ENCODE measurements at places on chromosomes 4 and X.

- DNase-seq: no peak
Observed at GRCh38 chr4:168486912-168487281, 6.6 kb upstream of the DDX60L start.

DNA sequence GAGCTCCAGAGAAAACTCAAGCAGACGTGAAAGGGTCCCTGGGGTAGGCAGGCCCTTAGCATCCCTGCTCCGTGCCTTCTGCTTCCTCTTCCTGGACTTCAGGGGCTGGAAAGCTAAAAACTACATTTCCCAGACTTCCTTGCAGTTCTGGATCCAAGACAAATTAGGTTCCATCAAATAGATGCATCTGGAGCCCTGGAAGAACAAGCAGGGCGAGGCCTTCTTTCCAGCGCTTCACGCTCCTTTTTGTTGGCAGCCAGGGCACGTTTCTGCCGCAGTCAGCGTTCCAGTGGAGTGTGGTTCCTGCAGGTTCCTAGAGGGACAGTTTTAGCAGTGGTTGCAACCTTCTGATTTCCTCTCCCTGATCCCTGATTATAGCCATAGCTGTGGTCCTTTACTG is 53.6 kb upstream of the MSX1 start:
- no peak for DNase-seq

DNA sequence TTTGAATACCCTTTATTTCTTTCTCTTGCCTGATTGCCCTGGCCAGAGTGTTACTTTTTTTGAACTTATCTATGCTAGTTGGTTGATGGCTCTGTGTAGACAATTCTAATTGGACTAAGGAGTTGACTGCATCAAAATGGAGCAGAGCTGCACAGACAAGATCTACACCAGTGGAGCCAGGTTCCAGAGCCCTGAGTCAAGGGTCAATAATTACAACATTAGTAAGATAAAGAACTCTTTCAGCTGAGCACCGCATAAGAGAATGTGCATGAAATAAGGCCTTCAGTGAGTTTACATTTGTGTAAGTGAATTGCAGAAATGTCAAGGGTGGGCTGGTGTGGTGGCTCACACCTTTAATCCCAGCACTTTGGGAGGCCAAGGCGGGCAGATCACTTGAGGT is 599.7 kb upstream of the TENM3 start:
- no peak for DNase-seq

DNA sequence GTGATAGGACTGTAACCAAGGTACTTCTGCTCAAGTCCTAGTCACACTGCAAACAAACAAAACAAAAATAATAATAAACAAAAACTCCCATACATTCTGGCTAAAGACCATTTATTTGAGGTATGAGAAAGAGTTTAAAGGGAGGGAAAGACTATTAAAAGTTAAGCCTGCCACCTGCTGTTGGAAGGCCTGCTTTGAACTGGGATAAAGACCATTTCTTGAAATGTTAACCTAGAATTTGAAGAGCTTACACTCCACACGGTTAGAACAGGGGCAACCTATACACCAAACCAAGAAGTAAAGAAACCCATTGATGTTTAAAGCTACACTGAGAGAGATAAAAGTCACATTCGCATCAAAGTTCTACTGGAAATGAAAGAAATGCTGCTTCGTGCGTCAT is 548.7 kb upstream of the DIPK2B start:
- DNase-seq: no peak

- DNase-seq: no peak
Observed at GRCh38 chrX:25007059-25008053, 8.4 kb downstream of the ARX start.

DNA sequence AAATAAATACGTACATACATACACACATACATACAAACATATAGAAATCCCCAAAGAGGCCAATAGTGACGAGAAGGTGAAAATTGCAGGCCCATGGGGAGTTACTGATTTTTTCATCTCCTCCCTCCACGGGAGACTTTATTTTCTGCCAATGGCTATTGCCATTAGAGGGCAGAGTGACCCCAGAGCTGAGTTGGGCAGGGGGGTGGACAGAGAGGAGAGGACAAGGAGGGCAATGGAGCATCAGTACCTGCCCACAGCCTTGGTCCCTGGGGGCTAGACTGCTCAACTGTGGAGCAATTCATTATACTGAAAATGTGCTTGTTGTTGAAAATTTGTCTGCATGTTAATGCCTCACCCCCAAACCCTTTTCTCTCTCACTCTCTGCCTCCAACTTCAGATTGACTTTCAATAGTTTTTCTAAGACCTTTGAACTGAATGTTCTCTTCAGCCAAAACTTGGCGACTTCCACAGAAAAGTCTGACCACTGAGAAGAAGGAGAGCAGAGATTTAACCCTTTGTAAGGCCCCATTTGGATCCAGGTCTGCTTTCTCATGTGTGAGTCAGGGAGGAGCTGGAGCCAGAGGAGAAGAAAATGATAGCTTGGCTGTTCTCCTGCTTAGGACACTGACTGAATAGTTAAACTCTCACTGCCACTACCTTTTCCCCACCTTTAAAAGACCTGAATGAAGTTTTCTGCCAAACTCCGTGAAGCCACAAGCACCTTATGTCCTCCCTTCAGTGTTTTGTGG is 180.7 kb downstream of the AR start:
- DNase-seq: no peak

GRCh38 chr4:99807666-99808065 is 9.0 kb upstream of the DAPP1 start:
- no peak for DNase-seq

DNA sequence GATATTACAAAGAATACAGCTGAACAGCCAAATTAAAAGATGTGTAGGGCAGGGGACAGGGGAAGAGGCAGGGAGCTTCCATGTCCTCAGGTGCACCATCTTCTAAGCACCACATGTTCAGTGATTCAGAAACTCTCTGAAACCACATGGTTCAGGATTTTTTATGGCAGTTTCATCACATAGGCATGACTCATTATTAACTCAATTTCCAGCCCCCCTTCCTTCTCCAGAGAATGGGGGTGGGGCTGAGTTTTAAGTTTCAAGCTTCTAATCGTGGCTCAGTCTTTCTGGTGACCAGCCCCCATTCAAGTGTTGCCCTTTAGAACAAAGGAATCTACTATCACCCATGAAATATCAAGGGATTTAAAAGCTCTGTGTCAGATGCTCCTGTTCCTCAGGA is 317.8 kb upstream of the GALNT7 start:
- DNase-seq: no peak

DNA sequence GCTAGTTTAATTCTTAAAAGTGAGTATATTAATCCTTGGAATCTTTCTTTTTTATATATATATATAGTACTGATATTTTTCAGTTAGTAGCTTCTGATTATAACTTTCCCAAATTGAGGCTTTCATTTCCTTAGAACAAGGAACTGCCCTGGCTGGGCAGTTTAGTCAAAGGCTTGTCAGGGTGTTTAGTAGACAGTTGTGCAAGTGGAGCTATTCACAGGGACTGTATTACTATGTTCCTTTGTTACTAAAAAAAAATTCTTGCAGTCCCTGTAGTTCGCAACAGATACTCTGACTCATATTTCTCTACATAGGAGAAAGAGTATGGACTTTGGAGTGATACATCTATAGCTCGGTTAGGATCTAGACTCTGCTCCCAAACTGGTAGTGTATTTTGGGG is 20.8 kb downstream of the USO1 start:
- no peak for DNase-seq

DNA sequence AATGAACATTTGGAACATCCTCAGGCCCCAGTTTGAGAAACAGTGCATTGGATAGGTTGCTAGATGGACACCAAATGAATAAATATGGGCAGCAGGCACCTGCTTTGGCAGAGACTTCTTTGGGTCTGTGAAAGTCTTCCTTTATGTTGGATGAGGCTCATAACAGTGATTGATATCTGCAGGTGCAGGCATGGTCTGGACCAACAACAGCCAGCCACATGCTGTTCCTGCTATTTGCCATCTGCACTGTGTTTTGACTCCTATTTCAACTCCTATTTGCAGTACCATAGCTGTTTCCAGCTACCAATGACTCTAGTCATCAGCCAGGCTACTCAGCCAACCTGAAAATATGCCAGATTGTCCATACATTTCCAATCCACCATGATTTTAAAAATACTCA is 60.9 kb downstream of the ANAPC4 start:
- no peak for DNase-seq

DNA sequence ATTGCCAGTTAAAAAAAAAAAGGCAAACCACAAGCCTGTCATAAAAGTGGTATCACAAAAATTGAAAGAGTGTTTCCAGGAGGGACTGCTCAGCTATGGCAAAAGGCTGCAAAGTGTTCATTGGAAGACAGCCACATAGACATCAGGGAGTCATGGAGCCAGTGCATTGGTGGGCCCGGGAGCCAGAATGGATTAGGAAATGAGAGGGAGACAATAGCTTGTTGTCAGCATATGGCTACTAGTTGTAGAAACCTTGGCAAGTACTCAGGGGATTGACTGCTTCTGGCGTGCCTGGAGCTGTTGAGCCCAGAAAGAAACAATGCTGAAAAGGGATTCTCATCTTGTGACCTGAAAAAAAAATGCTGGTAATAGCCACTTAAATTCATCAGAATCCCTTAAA is 5.0 kb downstream of the GAR1 start:
- no peak for DNase-seq

DNA sequence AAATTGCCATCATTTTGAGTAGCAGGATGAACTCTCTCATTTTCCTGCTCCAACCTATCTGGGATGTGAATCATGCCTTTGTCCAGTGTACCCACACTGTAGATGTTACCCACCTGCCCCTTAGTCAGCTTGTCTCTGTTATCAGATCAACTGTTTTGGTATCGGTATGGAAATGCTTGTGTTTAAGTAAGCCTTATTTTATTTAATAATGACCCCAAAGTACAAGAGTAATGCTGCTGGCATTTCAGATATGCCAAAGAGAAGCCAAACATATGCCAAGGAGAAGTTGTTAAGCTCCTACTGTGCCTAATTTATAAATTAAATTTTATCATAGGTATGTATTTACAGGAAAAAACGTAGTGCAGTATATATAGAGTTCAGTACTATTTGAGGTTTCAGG is 18.6 kb upstream of the RAP1GDS1 start:
- DNase-seq: no peak

GRCh38 chr4:177016541-177017141 is 223.9 kb upstream of the VEGFC start:
- no peak for DNase-seq

- DNase-seq: no peak
Observed at GRCh38 chrX:154967603-154968002, 54.9 kb downstream of the F8 start.

- DNase-seq: no peak
Observed at GRCh38 chrX:79412972-79413371, 45.8 kb upstream of the ITM2A start.

DNA sequence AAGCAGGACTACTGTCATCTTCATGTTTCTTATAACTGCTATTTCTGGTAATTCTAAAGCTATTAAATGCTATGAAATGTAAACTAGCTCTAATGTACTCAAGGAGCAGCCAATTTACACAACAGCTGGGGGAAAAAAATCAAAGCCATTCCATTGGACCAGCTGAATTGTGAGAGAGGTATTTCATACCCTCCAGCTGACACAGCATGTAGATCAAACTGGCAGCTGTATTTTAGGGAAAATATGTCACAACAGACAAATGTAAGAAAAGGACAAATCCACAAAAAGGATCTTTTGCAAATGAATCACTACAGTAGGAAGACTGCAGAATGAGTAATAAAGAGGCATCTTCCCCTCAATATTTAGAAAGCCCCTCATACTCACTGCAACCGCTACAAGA is 65.2 kb upstream of the FAM47B start:
- no peak for DNase-seq

GRCh38 chrX:27715610-27716009 is 92.2 kb upstream of the MAGEB10 start:
- DNase-seq: no peak

DNA sequence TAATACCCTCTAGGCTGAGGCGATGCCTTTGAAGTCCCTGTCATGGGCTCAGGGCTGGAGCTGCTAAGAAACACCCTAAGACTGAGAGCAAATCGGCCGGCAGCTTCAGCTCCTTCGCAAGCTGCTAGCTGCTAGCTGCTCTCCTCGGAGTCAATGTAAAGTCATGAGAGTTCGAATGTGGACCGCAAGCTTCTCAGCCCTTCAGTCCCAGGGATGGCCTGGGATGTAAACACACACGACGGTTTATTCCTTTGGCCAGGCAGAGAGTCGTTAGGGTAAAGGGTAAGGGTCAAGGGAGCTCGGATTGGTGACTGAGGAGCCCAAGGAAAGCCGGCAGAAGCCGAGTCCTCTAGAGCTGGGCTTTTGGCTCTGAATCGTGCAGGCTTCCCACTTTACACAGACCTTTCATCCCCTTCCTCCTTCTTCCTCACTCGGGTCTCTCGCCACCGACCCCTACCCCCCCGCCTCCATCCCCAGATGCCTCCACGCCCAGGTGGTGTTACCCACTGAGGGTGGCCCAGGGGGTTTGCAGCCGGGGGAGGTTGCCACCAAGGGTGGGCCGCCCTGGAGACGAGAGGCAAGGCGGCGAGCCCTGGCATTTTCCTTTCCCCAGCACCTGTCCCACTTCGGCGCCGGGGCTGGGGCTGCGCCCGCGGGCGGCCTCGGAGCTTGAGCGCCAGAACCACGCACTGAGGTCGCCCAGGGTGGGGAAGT is 3.1 kb upstream of the BCORL1 start:
- no peak for DNase-seq
